CD4-positive, CD25-positive, alpha-beta regulatory T cell (primary cell): ENCODE measurements at places on chromosomes 13 and 19.

GRCh38 chr19:4363571-4364304, 20.4 kb downstream of the MPND start:
- DNase-seq, result no peak

DNA sequence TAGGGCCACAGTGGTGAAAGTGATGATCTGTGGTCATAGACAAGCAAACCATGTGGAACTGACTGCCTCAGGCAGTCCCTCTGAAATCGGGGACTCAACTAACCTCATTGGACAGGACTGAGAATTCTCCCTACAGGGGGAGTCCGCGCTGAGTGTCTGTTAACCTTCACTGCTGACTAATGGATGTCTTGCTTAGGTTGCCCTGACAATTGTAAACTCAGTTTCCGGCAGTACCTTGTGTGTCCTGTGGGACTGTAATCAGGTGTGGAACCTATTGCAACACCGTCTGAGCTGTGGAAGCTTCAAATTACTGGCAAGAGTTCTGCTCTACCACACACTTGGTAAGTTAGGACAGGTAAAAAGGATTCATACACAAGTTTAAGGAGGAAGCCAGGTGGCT, 21.8 kb downstream of the ZNF77 start:
- DNase-seq, result no peak

DNA sequence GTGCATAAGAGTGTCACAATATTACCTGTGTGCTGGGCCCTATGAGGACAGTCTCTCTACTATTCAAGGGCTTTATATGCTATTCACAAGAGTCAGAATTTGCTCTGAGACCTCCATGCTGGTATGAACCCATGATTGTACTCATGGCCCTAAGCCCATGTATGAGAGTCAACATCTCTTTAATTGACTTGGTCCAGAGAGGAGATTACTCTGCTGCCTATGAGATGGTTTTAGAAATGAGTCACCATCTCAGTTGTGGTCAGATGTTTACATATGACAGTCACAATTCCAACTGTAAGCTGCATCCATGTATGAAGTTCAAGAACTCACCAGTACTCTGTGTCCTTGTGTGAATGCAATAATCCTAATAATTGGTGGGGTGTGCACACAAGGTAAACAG, 19.9 kb upstream of the ZNF208 start:
- no peak for DNase-seq

DNA sequence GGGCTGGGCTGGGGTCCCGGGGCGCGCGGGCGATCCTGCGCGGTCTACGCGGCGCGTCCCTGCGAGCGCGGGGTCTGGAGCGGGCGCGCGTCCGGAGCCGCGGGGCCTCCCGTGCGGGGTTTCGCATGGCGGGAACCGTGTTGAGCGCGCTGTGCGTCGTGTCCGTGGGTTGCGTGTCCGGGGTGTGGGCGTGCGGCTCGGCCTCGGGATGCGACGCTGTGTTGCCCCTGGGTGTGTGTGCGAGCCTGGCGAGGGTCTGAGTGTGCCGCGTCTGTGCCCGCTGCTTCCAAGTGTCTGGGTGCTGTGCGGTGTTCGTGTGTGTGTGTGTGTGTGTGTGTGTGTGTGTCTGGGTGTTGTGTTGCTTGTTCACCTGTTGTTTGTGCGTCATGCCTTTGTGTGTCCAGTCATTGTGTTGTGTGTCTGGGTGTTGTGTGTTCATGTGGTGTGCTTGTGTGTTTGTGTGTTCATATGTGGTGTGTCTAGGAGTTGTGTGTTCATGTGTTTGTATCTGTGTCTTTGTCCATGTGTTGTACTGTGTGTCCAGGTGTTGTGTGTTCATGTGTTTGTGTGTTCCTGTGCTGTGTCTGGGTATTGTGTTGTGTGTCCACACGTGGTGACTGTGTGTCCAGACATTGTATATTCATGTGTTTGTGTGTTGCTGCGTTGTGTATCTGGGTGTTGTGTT, 552 bp downstream of the PLK5 start:
- DNase-seq, result no peak

DNA sequence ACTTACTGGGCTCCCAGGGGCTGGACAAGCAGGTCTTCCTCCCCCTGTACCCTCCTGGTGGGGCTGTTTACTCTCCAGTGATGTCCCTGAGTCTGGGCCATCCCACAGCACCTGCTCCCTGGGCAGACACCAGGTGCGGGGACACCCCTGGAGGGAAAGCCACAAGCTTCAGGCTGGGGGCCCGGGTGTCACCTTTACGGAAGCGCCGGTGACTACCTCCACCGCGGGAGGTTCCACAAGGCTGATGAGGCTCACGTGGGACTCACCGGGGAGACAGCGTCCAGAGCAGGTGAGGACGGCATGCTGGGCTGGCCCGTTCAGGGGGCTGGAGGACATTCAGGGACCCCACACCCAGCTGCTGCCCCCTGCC, 24.9 kb downstream of the NFILZ start:
- no peak for DNase-seq
